ENCODE measurements at places on chromosomes 16 and 17. TPM values are rescaled to one million over a fixed set of nuclear protein-coding genes. Genes with fewer than 3 reads are reported as not detected.

Gene CSH1
- not detected for total RNA-seq

Gene FBRS
- total RNA-seq = 142 TPM

DNA sequence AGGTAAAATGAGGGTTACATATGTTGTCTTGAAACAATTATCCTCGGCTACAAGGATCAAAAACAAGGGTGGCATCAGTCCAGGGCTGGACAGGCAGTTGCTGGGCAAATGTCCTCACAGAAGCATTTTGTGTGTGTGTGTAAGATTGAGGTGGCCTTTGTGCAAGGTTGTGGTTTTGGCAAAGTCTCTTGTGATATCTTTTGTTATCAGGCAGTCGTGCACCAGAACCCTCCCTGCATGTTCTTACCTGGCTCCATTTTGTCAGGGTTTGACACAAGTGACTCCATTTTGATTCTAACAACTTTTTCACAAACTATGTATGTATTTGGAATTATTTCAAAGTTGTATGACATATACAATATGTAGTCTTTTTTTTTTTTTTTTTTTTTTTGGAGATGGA is 20.0 kb downstream of the CHAD start:
- no peaks in the 10 kb centered on the region for H3K27me3 ChIP-seq
- peaks cover 9% of the 10 kb centered on the region for H3K4me1 ChIP-seq
- no peak for DNase-seq
- H3K4me3 ChIP-seq = no peak overlapping the region
- no peak overlapping the region for H3K27ac ChIP-seq

DNA sequence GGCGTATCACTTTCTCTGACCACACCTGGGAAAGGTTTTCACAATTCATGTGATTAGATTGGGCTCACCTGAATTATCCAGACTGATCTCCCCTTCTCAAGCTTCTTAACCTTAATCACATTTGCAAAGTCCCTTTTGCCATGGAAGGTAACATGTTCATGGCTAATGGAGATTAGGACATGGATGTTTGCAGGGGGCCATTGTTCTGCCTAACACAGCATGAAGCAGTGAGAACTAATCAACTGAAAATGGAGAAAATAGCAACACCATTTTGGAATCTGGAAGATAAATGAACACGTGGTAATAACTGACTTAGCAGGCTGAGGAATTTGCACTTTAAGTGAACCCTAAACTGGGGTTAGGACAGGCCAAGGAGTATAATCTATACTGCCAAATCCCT is 25.0 kb upstream of the SBK1 start:
- H3K27me3 ChIP-seq = peaks cover 32% of the 10 kb centered on the region
- no peak overlapping the region for H3K27ac ChIP-seq
- H3K4me3 ChIP-seq = no peak overlapping the region
- DNase-seq = no peak
- H3K36me3 ChIP-seq = no peaks in the 10 kb centered on the region
- H3K4me1 ChIP-seq = peaks cover 11% of the 10 kb centered on the region

Gene ZNF469
- total RNA-seq = 0.84 TPM

GRCh38 chr17:41970901-41971331 is 4.3 kb downstream of the CNP start:
- peaks cover 29% of the 10 kb centered on the region for H3K4me1 ChIP-seq
- H3K27ac ChIP-seq = no peak overlapping the region
- peaks cover 38% of the 10 kb centered on the region for H3K36me3 ChIP-seq

GRCh38 chr17:45408611-45409421 is 23.9 kb downstream of the ARHGAP27 start:
- H3K27me3 ChIP-seq = no peaks in the 10 kb centered on the region
- DNase-seq = no peak
- peak overlapping the region; percentile 99 for H3K27ac ChIP-seq
- peaks cover 22% of the 10 kb centered on the region for H3K36me3 ChIP-seq
- peak overlapping the region; percentile 98 for H3K4me3 ChIP-seq

DNA sequence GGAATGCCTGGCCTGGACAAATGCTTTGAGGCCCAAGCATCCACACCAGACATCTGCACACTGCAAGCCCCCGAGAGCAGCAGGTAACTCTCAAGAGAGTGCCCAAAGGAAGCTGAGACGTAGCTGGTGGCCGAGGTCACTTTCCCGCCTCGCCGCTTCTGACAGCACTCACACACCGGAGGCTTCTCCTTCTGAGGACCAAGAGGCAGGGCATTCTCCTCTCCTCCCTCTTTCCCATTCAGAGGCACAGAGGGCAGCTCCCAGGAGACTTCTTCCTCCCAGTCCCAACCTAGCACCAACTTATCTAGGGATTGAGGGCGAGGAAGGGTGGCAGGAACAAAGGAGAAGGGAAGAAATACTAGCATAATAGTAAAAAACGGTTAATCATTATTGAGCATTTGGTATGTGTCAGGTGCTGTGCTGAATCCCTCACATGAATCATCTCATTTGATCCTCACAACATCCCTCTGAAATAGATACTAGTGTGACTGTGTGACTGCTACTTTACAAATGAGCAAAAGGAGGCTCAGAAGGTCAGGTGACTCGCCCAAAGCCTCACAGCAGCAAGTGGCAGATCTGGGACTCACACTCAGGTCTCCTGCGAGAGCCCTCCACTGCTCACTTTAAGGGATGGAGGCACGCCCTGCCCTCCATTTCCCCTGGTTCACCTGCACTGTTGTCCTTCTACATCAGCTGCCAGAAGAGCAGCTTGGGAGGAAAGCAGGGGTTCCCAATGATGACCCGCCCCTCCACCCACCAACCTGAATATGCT is 41.8 kb downstream of the MYO18A start:
- H3K27ac ChIP-seq = peak overlapping the region; percentile 92
- no peaks in the 10 kb centered on the region for H3K27me3 ChIP-seq
- peaks cover 5% of the 10 kb centered on the region for H3K36me3 ChIP-seq
- peaks cover 66% of the 10 kb centered on the region for H3K4me1 ChIP-seq
- H3K4me3 ChIP-seq = peak overlapping the region; percentile 97

DNA sequence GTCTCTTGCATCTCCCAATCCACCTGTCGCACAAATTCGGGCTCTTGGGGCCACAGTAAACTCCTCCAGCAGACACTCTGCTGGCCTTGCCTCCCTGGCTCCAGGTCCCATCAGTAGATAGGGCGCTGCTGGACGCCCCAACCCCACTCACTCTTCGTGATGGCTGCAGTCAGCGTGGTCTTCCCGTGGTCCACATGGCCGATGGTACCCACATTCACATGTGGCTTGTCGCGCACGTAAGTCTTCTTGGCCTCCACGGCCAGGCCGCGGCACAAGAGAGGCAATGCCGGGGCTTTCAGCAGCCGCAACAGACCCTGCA is 428 bp downstream of the TUFM start:
- DNase-seq = no peak
- peaks cover 31% of the 10 kb centered on the region for H3K4me1 ChIP-seq
- H3K27me3 ChIP-seq = no peaks in the 10 kb centered on the region
- H3K36me3 ChIP-seq = peaks cover 20% of the 10 kb centered on the region
- H3K27ac ChIP-seq = peak overlapping the region; percentile 96

DNA sequence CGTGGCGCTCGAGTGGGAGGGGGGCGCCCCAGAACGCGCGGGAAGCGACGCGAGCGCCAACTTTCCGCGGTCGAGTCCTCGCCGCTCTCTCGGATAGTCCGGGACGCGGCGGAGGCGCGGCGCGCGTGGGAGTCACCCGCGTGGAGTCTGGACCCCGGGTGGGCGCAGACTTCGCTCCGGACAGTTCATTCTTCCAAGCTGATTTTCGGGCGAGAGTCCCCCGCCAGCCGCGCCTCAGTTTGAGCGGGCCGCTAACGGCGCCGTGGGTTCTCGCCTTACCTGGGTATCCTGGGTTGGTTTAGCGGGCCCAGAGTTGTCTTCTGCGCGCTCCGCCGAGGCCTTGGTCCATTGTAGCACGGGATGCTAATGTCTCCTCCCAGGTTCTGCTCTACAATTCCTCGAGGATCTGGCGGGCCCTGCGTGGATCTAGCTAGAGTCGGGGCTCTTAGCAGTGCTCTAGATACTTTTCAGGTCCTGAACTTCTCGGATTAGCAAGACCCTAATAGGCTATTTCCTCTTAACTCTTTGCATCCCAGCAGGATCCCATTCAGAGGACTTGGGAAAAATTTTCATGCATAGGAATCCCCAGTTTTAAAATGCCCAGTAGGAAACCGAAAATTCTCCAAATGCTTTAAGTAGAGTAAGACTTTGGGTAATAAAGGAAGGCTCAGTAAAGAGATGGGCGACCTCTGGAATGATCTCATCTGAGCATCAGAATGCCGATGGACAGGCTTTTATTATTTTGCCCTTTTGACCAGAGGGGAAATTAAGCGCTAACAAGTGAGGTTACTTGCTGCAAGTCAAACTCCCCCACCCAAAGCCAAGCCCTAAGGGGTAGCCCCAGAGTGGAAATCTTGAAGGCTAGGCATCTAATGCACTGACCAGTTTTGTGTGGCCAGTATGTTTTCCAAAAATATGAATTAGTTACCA is 537 bp upstream of the GJC1 start:
- peaks cover 66% of the 10 kb centered on the region for H3K27me3 ChIP-seq
- H3K4me1 ChIP-seq = peaks cover 6% of the 10 kb centered on the region
- no peak overlapping the region for H3K27ac ChIP-seq
- no peak for DNase-seq
- H3K36me3 ChIP-seq = peaks cover 3% of the 10 kb centered on the region

DNA sequence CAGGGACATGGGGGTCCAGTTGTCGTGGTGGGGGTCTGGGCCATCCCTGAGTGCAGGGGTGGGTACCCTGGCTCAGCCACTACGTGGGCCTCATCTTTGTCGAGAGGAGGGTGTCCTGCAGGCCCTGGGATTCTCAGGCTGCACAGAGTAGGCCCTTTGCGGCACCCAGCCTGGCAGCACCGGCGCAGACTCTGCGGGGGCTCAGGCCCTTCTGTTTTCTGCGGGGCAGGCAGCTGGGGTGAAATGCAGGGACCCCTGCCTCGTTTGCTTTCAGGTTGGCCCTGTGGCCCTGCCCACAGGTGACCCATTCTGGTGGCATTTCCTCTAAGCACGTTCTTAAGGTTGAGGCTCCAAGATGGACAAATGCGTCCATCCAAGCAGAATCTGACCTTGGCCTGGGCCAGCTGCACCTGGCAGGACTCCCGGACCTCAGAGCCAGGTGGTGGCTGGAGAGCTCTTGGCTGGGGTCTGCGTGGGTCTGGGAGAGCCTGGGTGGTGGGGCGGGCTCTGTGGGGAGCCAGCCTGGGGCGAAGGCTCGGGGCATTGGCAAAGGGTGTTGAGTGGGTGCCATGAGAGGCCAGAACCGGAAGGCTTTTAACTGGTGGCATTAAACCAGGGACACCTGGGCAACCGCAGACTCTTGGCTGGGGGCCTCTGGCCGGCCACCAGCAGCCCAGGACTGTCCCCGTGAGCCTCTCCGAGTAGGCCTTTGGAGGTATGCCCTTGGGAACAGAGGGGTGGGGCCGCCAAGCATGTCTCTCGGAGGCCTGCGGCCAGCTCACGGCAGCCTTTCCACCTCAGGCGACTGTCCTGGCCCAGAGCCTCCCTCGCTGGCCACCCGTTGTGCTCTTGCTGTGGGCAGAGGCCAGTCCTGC is 16.9 kb downstream of the PRSS27 start:
- DNase-seq = no peak
- no peak overlapping the region for H3K4me3 ChIP-seq
- no peak overlapping the region for H3K27ac ChIP-seq
- no peaks in the 10 kb centered on the region for H3K27me3 ChIP-seq
- H3K36me3 ChIP-seq = peaks cover 7% of the 10 kb centered on the region

DNA sequence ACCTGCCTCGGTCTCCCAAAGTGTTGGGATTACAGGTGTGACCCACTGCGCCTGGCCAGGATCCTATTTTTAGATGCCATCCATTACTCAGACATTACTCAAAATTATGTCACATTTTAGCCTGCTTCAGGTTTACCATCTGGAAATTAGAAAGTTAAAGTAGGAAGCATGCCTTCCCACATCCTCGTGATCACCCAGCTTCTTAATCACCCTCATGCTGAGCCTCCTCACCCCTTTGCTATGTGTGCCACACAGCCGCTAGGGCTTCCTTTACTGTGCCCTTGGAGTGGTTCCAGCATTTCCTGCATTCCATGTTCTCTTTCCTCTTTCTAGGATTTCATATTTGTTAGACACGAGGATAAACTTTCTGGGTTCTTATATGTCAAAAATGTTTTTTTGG is 9.3 kb downstream of the ADORA2B start:
- H3K36me3 ChIP-seq = peaks cover 2% of the 10 kb centered on the region
- no peak overlapping the region for H3K4me3 ChIP-seq
- no peak overlapping the region for H3K27ac ChIP-seq
- peaks cover 60% of the 10 kb centered on the region for H3K27me3 ChIP-seq
- no peak for DNase-seq

DNA sequence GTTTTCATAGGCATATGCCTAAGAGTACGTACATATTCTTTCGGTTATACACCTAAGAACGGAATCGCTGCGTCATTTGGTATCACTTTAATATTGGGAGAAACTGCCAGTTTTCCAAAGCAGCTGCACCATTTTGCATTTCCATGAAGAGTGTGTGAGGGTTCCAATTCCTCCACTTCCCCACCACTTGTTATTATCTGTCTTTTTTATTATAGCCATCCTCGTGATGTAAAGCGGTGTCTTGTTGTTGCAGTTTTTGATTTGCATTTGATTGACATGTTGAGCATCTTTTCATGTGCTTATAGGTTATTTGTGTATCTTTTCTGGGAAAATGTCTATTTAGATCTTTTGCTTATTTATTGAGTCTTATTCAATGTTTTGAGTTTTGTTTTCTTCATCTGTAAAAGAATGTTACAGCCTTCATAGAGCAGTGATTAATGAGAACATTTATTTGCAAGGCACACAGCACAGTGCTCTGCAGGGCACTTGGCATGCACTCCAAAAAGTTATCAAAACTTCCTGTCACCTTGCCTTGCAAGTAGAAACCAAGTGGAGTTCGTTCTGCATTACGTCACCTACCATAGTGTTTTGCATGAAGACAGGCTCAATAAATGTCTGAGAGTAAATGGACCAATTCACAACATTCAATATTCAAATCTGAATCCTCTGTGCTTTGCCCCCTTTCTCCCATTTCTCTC is 26.6 kb upstream of the ST6GALNAC1 start:
- peaks cover 2% of the 10 kb centered on the region for H3K36me3 ChIP-seq
- DNase-seq = no peak
- H3K4me3 ChIP-seq = no peak overlapping the region
- peaks cover 26% of the 10 kb centered on the region for H3K4me1 ChIP-seq

Gene DNAAF1
- not detected for total RNA-seq

GRCh38 chr17:63991611-63992010 is 6.5 kb upstream of the PRR29 start:
- peaks cover 11% of the 10 kb centered on the region for H3K27me3 ChIP-seq
- no peak overlapping the region for H3K27ac ChIP-seq
- H3K36me3 ChIP-seq = peaks cover 1% of the 10 kb centered on the region

GRCh38 chr17:38885728-38886642 is 16.1 kb downstream of the LASP1 start:
- DNase-seq = no peak
- H3K36me3 ChIP-seq = peaks cover 54% of the 10 kb centered on the region
- H3K27ac ChIP-seq = peak overlapping the region; percentile 67
- peak overlapping the region; percentile 4 for H3K4me3 ChIP-seq
- no peaks in the 10 kb centered on the region for H3K27me3 ChIP-seq
- H3K4me1 ChIP-seq = peaks cover 86% of the 10 kb centered on the region

Gene PPY
- not detected for total RNA-seq
